Fibroblast of gingiva (primary cell): ENCODE measurements at places on chromosomes 5 and 9.
A peak's percentile ranks its signal among the peaks of the same experiment; 100 is the strongest.

DNA sequence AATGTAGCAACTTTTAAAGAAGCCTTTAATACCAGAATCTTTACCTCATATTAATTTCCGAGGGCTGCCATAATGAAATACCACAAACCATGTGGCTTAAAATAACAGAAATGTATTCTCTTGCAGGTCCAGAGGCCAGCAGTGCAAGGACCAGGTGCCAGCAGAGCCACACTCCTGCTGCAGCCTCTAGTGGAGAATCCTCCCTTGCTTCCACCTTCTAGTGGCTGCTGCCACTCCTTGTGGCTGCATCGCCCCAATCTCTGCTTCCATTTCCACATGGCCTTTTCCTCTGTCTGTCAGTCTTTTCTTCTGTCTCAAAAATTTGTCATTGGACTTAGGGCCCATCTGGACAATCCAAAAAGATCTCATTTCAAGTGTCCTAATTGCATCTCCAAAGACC lies 401.5 kb downstream of the EFNA5 start:
- no peak for DNase-seq

- DNase-seq: no peak
These were observed 25.2 kb downstream of the ZNF366 start for GRCh38 chr5:72482046-72482445.

DNA sequence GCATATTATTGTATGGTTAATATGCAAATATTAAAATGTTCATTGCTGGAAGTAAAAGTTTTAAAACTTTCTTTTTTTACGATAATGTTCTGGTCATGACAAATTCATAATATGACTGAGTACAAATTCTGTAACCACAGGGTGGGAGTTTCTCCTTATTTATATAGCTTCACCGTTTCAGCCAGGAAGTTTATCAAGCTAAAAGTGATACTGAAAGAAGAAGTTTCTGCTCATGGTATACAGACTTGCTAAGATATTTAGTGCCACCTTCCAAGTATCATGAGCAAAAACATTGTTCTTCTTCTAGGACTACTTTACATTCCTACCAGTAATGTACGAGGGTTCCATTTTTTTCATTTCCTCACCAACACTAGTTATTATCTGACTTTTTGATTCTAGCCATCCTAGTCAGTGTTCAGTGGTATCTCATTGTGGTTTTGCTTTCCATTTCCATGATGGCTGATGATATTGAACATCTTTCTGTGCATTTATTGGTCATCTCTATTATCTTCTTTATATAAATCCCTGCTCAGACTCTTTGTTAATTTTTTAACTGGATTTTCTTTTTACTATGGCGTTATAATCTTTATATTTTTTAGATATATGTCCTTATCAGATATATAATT lies 94.2 kb upstream of the PRRC1 start:
- DNase-seq: no peak

DNA sequence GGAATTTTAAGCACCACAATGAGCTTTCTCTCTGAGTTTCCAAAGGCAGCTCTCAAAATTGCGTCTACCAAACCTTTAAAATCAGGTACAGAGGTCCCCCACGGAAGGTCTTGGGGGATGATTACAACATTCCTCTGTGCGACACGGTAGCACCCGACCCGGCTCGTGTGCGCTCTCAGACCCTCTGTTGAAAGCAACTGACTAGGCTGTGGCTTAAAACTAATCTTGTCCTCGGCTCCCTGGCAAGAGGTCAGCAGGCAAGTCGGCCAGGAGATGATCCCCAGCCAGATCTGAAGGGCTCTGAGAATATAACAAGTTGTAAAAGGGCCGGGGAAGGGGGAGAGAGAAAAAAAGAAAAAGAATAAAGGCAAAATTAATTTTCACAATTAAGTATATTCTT lies 92.6 kb upstream of the LMX1B start:
- no peak for DNase-seq

DNA sequence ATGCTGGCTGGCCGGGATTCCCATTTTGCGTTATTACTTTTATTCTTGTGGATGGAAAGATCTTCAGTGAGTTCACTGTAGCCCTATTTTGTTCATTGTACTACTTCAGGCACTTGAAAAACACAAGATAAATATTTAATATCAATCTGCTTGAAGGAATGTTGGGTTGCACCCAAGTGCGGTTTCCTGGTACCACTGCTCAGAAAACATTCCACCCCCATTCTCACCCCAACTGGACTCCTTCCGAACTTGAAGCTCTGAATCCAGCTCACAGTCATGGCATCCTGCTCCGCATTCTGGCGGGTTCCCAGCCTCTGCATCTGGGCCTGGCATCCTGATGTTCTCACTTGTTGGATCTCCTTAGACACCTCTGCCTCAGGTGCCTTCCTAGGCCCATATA lies 103.2 kb downstream of the CFAP90 start:
- no peak for DNase-seq

DNA sequence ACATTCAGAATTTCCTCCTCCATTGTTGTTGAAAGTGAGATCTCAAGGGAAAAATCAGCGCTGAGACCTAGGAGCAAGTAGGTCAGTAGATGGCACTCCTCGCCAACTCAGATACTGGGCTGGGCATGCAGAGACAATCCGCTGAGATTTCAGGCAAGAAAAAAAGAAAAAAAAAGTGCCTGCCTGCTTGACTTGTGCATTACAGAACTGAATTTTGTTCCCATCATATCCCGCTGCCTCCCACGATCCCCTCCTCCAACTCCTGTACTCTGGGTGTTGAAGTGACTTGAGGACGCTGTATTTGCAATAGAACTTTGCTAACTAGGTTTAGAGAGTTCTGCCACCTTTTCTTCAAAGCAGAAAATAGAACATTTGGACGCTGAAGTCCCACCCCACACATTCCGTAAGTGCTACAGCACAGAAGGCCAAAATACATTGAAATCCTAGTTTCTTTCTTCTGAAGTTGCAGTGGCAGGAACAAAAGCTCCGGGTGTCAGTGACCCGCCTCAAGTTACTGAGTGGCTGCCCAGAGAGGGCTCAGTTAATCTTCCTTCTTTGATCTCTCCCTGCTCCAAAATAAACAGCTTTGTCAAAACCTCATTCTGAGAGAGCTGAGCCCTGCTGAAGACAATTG lies 265.8 kb downstream of the MLLT3 start:
- peak; percentile 87 for DNase-seq

- peak; percentile 36 for DNase-seq
These were observed 8.7 kb upstream of the NDUFB6 start for GRCh38 chr9:32581512-32582143.

DNA sequence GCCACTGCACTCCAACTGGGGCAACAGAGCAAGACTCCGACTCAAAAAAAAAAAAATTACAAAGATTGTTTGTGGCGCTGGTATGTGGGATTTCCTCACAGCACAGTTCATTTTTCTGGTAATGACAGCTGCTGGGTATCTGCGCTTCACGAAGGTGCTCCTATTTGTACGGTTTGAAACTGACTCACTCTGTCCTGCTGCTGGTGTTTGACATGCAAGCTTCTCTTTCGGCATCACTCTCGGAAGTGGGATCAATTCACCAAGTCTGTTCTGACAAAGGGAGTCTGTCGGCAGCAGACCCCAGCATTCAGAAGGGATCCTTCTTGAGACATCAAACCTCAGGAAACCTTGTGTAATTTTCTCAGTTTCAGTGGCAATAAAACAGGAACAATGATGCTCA lies 26.3 kb downstream of the MAML1 start:
- no peak for DNase-seq

GRCh38 chr9:105333811-105334210 lies 89.4 kb downstream of the SLC44A1 start:
- peak; percentile 30 for DNase-seq

GRCh38 chr5:117652036-117652957 lies 1077.7 kb upstream of the SEMA6A start:
- DNase-seq: no peak

- DNase-seq: no peak
These were observed 159.2 kb downstream of the ZDHHC21 start for GRCh38 chr9:14533867-14534640.

- no peak for DNase-seq
These were observed 13.8 kb downstream of the ANKRD33B start for GRCh38 chr5:10577371-10578292.

DNA sequence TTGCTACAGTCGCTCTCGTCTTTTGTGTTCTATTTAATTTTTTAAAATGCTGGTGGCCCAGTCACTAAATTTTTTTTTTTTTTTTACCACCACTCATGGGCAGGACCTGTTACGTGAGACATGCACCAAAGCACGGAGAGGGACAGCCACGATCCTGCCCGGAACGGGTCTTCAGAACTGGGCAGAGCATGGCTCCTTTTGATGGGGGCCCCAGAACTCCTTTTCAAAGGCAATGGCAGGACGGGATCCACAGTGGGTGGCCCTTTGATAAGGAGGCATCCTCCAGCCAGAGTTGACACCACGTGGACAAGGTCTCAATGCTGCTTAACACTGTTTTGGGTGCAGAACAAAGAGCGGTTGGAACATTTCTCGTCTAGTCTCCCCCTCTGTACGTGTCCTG lies 50.0 kb downstream of the TENT4A start:
- DNase-seq: no peak

DNA sequence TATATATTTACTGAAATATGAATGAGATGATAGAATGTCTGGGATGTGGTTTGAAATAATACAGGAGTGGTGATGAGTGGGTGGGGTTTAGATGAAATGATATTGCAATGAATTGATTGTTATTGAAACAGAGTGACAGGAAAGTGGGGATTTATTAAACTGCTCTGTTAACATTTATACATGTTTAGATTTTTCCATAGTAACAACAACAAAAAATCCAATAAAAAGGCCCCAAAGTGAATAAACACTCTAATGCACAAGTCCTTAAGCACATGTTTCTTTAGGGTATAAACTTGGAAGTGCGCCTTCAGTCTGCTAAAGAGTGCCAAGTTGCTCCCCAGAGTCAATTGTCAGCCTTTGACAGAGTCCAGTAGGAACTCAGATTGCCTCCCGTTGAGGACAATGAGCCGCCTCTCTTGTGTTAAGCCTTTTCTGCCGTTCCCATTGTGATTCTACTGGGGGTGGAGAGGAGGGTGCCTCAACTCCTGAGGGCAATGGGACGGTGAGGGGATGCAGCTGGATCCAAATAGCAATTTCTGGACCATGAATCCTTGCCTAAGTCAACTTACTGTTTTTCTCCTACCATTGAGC lies 112.3 kb downstream of the SLC28A3 start:
- no peak for DNase-seq

DNA sequence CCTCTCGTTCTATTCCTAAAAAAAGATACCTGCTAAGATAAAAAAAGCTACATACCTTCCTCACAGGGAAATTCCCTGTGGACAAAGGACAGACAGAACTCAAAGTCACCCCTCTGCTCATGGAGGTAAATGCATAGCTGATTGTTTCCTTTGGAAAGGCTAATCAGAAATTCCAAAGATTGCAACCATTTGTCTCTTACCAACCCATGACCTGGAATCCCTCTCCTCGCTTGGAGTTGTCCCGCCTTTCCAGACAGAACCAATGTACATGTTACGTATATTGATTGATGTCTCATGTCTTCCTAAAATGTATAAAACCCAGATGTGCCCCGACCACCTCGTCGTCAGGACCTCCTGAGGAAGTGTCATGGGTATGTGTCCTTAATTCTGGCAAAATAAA lies 49.2 kb upstream of the LIFR start:
- no peak for DNase-seq

- DNase-seq: no peak
These were observed 12.6 kb upstream of the TTC23L start for GRCh38 chr5:34826347-34826746.

- DNase-seq: peak; percentile 34
These were observed 82.2 kb upstream of the TLE1 start for GRCh38 chr9:81771571-81771970.

GRCh38 chr9:89427621-89428221 lies 70.2 kb downstream of the SEMA4D start:
- DNase-seq: no peak

- peak; percentile 23 for DNase-seq
These were observed 50.9 kb downstream of the AP3B1 start for GRCh38 chr5:78243639-78244038.

- DNase-seq: no peak
These were observed 61.6 kb downstream of the FNBP1 start for GRCh38 chr9:129981180-129981907.

DNA sequence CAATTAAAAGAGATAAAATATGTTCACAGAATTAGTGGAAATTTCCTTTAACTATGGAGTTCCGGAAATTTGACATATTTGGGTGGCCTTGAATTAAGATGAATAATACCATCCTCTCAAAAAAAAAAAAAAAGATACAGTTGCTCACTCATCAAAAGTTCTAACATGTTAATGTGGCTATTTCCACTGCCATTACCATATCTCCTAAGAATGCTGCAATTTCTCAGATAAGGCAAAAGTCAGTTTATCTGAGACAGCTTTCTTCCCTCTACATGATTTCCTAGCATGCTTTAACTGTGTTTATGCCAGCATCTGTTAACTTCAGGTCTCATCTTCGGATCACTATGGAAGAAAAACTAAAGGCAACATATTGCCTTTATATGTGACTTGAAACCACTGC lies 2.6 kb downstream of the FASTKD3 start:
- no peak for DNase-seq

DNA sequence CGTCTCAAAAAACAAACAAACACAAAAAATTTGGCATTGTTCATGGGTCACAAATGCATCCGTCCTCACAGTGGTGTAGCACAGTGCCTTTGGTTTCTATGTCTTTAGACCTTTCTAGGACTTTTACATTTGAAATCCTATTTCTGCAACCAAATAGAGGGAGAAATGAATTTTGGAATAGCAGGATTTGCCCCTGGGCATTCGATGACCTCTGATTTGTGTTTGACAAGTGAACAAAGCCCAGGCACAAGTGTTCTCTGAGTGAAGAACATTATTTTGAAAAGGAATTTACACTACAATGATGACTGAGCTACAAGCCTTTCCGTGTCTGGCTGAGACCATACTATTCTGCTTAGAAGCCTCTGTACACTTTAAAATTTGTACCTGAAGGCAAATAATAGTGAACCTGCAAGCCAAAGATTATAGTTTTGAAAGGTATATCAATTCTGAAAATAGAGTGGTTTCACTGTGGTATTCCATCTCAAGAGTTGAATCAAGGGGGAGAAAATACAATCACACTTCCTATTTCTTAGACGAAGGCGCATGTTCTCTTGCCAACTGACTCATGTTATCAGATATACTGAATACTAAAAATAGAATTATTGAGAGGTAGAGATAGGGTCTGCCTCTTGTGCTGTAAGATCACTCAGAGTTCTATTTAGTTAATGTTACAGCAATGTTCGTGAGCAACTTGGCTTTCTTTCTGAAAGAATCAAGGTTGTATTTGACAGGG lies 297.6 kb downstream of the KDM4C start:
- DNase-seq: no peak

DNA sequence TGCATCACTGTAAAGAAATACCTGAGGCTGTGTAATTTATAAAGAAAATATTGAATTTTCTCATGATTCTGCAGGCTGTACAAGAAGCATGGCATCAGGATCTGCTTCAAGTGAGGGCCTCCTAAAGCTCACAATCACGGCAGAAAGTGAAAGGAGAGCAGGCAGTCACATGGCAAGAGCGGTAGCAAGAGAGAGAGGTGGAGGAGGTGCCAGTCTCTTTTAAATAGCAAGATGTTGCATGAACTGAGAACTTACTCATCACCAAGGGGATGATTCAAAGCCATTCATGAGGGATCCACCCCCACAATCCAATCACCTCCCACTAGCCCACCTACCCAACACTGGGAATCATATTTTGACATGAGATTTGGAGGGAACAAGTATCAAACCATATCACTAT lies 184.5 kb upstream of the PAPPA start:
- DNase-seq: no peak
